ENCODE measurements at places on chromosomes 11 and 22.

- DNase-seq, result no peak
Observed at GRCh38 chr22:47417699-47418098, 655.2 kb downstream of the TBC1D22A start.

DNA sequence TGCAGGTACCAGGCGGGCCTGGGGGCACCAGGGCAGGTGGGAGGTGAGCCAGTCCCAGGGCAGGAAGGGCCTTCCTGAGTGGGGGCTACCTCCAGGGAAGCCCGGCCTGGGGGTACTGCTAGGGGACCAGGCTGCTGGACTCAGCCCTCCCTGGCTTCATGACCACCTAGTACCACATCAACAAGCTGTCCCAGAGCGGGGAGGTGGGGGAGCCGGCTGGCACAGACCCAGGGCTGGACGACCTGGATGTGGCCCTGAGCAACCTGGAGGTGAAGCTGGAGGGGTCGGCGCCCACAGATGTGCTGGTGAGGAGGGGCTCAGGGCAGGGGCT lies 6.7 kb downstream of the TRPT1 start:
- DNase-seq, result no peak

DNA sequence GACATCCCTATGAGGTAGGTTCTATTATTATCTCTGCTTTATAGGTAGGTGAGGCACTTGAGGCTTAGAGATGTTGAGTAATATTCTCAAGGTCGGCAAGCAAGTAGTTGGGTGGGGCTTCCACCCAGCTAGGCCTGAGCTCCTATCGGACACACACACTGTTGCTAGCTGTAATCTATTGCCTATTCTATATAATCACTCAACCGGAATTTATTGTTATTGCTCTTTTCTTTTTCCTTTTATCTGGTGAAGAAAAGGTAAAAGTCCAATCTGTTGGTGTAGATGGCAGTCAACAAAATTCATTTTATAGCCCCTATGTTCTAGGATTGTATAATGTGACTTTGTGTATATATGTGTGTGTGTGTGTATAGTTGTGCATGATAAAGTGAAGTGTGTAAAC lies 3.4 kb downstream of the OR9Q2 start:
- DNase-seq, result no peak

DNA sequence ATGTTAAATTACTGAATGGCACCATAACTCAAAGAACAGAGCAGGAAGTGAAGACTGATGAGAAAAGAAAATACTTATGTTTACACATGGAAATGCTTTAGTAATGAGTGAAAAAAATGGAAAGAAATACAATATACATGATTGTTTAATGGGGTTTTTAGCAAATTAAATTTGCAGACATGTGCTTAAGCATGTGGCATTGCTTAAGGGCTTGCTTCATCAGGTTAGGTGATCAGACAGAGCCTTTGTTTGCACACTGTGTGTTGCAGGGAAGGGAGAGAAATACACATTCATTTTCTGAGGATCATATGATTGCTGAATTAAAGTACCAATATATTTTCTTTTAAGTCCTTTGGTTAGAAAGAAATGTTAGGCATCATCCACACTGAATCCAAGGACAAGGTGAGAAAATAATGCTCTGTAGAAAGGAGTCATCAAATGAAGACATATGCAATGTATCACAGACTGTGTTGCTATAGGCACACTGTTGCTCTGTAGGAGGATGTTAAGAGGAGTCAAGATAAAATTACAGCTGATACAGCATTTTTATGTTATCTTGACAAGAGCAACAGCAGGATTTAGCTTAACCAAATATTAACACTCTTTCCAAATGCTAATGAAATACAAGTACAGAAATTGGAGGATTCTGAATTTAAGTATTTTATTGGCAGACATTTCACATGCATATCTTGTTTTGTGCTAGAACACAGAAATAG lies 23.4 kb upstream of the ARHGAP20 start:
- no peak for DNase-seq

DNA sequence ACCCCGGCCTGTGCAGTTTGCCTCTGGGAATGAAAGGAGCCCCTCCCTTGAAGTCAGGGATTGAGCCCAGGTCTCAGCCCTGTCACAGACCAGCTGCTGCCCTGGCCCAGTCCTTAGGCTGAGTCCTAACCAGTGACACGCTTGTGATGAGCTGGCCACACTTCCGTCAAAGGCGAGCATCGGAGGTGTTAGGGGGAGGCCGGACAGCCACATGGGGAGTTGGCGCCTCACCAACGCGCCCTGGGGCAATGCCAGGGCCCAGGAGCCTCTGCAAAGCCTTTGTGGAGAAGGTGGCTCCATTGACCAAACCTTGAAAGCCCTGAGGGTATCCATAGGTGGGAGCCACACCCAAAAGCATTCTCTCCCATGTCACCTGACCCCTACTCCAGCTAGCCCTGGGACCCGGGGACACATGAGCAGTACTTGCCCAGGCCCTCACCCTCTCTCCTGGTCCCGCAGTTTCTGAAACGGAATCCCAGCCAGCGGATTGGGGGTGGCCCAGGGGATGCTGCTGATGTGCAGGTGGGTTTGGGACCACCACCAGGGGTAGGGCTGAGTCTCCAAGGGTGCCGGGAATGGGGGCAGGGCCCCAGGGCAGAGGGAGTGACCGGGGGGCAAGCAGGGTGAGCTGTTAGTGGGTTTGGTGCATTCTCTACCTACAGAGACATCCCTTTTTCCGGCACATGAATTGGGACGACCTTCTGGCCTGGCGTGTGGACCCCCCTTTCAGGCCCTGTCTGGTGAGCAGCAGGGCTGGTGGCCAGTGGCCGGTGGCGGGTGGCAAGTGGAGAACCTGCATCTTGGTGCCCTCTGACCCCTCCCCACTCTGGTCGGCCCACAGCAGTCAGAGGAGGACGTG lies 3.7 kb downstream of the PTPRCAP start:
- DNase-seq, result no peak

GRCh38 chr11:59423835-59424234 lies 2.4 kb downstream of the OR5A2 start:
- no peak for DNase-seq

- no peak for DNase-seq
Observed at GRCh38 chr11:81203876-81204275, 1529.8 kb downstream of the FAM181B start.

DNA sequence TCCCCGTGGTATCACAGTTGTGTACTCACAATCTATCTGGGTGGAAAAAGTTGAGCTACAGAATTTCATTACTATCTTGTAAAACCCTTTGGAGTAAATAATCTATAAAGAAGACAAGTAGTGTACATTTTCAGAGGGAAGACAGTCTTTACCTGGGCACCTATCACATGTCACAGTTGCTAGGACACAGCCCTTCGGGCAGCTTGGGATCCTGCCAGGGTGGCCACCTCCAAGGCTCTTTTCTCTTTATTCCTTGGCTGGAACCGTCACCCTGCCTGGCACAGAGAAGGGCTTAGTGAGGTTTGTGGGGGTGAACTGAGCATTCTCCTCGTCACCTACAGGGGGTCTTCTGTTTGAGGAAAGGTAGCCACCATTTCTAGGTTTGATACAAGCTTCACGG lies 23.6 kb downstream of the LRRC74B start:
- DNase-seq, result no peak

DNA sequence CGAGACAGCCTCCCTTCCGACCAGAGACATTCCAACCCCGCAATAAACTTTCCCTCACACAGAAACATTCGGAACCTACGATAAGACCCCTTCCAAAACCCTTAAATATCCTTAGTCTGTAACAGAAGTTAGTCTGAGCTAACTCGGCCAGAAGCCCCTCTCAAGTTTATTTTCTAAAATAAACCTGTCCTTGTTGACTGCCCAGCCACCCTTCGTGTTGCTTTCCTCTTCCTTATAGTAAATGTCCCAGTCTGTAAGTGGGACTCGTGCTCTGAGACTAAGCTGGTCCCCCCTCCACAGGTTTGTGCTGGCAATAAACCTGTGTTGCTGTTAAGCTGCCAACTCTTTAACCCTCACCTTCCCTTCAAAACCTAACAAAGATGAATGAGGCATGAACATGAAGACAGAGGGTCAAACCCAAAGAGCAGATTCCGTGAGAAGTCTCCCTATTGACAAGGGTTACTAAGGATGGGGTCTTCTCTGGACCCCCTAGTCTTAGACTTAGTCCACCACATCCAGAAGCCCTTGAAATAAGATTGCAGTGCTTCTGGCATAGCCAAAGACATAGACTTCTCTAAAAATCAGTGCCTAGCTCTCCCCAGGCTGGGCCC lies 18.2 kb downstream of the MIF start:
- no peak for DNase-seq

GRCh38 chr11:129546266-129546665 lies 170.6 kb downstream of the BARX2 start:
- no peak for DNase-seq

- peak; percentile 19 for DNase-seq
Observed at GRCh38 chr11:116929414-116930090, 92.1 kb upstream of the APOA1 start.

DNA sequence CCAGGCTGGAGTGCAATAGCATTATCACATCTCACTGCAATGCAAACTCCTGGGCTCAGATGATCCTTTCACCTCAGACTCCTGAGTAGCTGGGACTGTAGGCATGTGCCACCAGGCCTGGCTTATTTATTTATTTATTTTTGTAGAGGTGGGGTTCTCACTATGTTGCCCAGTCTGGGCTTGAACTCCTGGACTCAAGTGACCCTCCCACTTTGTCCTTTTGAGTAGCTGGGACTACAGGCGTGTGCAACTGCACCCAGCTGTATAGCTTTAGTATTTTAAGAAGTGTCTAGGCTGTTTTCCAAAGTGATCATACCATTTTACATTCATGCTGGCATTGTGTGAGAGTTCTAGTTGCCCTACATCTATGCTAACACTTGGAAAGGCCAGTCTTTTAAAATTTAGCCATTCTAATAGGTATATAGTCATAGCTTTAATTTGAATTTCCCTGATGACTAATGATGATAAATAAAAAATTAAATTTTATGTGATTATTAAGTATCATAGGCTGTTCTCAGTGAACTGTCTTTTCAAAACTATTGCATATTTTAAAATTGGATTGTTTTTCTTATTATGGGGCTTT lies 96.9 kb downstream of the TMEM135 start:
- no peak for DNase-seq

- no peak for DNase-seq
Observed at GRCh38 chr22:27792452-27793161, 8.9 kb downstream of the MN1 start.

GRCh38 chr11:118105657-118106305 lies 19.0 kb upstream of the SMIM35 start:
- no peak for DNase-seq

- DNase-seq, result no peak
Observed at GRCh38 chr22:32676191-32676590, 125.3 kb upstream of the TIMP3 start.

DNA sequence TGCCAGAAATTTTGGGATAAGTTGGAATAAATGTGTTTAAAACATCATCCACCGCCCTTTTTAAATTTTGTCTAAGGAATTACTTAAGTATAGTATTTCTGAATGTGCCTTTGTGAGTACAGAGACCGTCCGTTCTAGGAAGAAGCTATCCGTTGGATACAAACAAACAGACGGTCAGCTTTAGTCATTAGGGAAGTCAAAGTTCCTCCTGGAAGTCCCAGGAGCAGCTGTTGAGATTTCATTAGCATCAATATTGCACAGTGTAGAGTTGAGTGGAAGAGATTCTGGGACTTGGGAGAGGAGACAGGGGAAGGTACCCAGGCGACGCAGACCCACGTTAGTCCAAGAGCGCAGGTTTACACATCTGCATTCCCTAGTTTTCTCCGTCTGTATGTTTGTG lies 15.7 kb upstream of the ADSL start:
- no peak for DNase-seq

DNA sequence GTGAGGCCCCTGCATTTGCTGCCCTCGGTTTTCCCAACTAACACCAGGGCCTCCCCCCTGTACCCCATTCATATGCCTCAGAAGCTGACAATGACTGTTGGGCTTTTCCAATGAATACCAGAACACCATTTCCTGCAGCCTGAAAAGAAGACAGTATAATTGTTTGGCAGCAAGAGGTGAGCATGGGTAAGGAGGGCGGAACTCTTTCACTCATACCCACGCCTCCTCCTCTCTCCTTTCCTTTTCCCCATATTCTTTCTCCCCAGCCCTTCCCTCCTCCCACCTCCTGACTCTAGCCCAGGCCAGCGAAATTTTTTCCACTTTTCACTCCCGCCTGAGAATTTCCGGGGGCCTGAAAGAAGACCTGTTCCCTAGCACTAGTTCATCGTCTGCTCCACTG lies 58.0 kb upstream of the CHST1 start:
- no peak for DNase-seq

- DNase-seq, result no peak
Observed at GRCh38 chr22:44752285-44753188, at the start of gene ARHGAP8. TSS of gene ARHGAP8 (plus strand) at chr22:44752575. CDS start at chr22:44786528, 33,953 bp downstream.
